ENCODE measurements at places on chromosomes 13 and 19.

- DNase-seq: no peak
Observed at GRCh38 chr13:46289260-46289955, 77.7 kb downstream of the LRRC63 start.

DNA sequence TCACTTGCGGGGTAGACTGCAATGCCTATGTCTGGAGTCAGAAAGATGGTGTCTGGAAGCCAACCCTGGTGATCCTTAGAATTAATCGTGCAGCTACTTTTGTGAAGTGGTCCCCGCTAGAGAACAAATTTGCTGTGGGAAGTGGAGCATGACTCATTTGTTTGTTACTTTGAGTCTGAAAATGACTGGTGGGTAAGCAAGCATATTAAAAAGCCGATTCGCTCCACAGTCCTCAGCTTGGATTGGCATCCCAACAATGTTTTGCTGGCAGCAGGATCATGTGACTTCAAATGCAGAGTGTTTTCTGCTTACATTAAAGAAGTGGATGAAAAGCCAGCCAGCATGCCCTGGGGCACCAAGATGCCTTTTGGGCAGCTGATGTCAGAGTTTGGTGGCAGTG, 9.5 kb upstream of the ERVV-1 start:
- no peak for DNase-seq

DNA sequence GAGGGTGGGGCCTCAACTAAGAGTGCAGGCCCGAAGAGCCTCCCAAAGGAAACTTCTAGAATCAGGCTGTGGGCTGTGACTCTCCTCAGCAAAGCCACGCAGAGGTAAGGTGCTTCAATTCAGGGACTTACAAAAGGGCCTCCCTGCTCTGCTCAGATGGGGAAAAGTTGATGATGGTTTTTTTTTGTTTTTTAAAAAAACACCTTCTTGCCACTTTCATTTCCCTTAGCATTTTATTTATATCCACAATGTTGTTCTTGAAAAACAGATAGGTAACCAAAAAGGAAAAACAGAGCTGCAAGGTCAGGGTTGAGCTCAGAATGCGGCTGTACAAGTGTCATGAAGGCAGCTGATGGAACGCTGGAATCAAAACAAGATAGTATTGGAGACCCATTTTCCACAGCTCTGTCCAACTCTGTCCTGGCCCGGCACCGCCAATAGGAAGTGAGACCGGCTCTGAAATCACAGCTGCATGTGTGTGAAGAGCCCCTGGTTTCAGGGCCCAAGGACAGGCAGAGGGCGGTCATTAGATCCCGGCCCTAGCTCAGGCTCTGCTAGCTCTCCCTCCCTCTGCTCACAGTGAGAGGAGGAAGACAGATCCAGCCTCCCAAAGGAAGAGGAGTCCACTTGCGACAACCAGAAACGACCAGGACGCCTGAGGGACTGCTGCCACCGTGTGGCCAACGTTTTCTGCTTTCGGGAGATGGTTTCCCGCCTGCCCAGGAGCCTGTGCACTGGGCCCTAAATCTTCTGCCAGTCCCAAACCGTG, 58.3 kb downstream of the KLF2 start:
- DNase-seq: peak; percentile 94

DNA sequence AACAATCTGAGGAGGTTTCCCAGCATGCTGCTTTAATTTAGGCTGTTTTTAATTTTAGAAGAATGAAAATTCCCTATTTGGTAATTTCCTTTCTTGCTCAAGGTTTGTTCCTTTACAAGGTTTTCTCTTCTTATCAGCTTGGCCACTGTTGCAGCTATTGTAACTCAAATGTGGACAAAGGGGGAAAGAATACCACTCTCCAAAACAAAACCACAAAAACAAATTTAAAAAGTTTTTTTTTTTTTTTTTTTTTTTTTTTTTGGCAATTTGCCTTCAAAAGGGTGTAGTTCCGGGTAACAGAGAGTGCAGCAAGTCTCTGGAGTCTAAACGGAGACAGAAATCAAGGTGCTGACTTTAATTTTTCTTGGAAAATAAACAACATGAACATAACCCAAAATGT, 306.4 kb upstream of the ARGLU1 start:
- no peak for DNase-seq

- no peak for DNase-seq
Observed at GRCh38 chr19:34471906-34472700, 9.5 kb upstream of the WTIP start.

DNA sequence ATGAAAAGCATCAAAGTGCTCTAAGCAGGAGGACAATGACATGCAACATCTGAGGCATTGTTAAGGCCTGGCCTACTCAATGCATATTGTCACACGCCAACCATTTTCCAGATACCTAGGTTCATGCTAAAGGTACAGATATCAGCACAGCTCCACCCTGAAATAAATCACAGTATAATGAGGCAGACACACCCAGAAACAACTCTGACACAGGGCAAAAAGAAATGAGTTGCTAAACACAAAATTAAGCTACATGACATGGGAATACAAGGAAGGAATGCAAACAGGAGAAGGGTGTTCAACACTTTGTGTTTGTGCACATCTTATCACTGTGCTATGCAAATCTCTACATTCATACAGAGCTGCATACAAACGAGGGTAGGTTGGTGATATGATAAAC, 86.5 kb downstream of the EPSTI1 start:
- no peak for DNase-seq

GRCh38 chr13:113959198-113959597, 14.7 kb downstream of the C13orf46 start:
- no peak for DNase-seq

GRCh38 chr13:98216711-98217285, 39.7 kb upstream of the RNF113B start:
- no peak for DNase-seq

- DNase-seq: no peak
Observed at GRCh38 chr19:38784224-38784623, 4.8 kb upstream of the LGALS7B start.

DNA sequence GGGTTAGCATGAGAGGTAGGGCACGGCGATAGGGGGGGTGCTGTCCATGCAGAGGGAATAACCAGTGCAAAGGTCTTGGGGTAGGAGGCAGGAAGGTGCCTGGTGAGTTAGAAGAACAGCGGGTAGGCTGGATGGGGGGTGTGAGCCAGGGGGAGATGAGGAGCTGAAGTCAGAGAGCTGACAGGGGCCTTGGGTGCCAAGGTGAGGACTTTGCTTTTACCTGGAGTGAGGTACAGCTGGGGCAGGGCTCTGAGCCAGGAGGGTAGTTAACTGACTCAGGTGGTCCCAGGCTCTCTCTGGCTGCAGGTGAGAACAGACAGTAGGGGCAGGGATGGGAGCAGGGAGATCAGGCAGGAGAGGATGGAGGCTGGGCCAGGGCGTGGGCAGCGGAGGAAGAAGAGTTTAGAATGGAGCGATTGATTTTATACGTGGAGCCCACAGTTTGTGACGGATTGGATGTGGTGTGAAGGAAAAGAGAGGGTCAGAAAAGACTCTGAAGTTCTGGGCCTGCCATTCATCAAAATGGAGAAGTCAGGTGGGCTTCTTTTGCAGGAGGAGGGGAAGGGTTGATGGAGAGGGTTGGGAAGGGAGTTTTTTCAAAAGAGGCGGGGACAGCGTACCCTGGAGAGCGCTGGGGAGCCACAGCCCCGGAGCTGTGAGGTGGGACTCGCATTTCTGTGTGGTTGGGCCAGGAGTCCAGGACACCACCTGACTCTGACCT, 1.2 kb upstream of the GRAMD1A start:
- no peak for DNase-seq

- DNase-seq: no peak
Observed at GRCh38 chr13:26742691-26743358, 17.8 kb downstream of the GPR12 start.

DNA sequence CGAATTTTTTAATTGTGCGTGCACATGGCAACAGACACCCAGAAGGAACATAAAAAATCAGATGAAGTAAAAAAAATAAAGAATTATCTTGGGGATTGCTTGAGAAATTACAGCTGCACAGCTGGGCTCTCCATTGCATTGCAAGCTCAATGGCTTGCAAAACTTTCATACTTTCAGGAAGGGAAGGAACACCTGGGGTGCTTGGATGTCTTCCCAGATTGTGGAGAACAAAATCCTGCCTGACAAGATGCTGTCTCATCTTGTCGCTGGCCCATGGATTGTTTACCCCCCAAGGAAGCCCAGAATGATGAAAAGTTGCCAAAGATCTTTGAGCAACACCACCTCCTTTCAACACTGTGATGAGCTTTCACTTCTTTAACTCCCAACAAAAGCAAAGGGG, 11.0 kb upstream of the CASP14 start:
- DNase-seq: peak; percentile 84

- peak; percentile 55 for DNase-seq
Observed at GRCh38 chr13:98171900-98172589, 5.0 kb downstream of the RNF113B start.

- DNase-seq: no peak
Observed at GRCh38 chr13:46543287-46543686, 9.7 kb upstream of the LRCH1 start.

DNA sequence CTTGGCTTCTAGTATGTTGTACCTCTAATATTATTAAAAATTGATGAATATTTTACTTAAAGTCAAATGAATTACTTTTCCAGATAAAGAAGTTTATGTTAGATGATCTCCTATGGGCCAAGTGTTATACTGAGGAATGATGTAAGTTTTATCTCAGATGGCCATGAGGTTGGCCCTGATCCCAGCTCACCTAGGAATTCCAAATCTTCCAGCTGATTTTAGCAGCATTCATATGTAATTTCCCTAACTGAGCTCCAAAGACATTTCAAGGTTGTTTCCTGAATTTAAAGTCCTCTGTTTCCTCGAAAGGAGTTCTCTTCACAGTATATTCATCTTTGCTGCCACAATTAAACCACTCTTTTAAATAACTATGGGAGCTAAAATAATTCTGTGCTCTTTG, 1670.4 kb upstream of the SPRY2 start:
- no peak for DNase-seq

- DNase-seq: no peak
Observed at GRCh38 chr19:9799162-9799561, 19.7 kb downstream of the FBXL12 start.

DNA sequence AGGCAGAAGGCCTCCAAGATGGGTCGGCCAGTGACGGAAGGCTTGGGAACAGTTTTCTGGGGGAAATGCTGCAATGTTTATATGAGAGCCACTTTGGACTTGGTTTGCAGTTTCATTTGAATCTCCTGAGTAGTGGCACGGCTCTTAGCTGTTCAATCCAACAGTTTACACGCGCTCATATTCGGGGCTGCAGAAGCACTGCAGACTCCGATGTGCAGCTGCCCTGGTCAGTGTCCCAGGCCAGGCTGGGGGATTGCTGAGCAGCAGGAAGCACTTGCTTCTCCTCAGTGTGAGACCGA, 31.7 kb downstream of the CEBPG start:
- no peak for DNase-seq

GRCh38 chr13:88627071-88627470, 955.9 kb downstream of the SLITRK5 start:
- no peak for DNase-seq

DNA sequence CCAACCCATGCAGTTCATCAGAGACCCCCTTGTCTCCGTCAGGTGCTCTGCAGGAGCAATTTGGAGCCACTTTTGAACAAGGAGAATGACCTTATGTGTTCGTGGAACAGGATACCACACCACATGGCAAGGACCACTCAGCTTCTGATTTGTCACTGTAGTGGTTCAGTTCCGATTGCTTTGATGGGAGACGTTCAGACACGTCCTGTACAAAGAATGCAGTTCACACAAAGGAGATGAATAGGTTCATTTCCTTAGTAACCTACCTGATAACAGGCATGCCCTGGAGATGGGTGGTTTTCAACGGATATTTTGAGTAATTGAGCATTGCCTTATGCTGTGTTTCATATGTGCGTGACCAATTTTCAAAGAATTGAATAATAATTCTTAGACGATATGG, 17.2 kb downstream of the FGF9 start:
- DNase-seq: no peak

GRCh38 chr13:41562083-41562482, 104.7 kb downstream of the RGCC start:
- peak; percentile 93 for DNase-seq

GRCh38 chr13:100811024-100811865, 136.7 kb upstream of the TMTC4 start:
- no peak for DNase-seq

- no peak for DNase-seq
Observed at GRCh38 chr13:57673197-57673596, 41.7 kb downstream of the PCDH17 start.

DNA sequence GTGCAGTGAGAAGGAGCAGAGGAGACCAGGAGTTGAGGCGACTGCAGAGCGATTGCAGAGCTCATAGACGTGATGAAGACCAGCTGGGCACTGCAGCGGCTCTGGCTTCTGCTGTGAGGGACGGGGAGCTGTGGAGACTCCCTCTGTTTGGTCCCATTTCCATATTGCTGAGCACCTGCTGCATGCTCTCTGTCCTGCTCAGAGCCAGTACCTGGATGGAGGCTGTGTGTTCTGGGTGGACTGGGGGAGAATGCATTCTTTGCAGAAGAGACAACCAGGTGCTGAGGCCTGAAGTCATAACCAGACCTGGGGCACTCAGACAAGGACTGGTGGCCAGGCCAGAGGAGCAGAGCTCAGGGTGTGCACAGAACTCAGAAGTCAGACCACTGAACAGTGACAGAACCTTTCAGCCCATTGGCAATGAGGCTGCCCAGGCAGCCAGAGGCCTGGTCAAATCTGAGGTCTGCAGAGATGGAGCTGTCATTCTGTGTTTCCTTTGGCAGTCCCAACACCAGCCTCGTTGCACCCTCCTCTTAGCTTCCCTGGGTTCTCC, 1.3 kb upstream of the A1BG start:
- no peak for DNase-seq

- DNase-seq: no peak
Observed at GRCh38 chr13:46318986-46319385, 68.1 kb downstream of the RUBCNL start.

GRCh38 chr13:113437408-113438010, 15.8 kb downstream of the ADPRHL1 start:
- peak; percentile 20 for DNase-seq

GRCh38 chr19:31761281-31761913, 412.2 kb upstream of the TSHZ3 start:
- no peak for DNase-seq

DNA sequence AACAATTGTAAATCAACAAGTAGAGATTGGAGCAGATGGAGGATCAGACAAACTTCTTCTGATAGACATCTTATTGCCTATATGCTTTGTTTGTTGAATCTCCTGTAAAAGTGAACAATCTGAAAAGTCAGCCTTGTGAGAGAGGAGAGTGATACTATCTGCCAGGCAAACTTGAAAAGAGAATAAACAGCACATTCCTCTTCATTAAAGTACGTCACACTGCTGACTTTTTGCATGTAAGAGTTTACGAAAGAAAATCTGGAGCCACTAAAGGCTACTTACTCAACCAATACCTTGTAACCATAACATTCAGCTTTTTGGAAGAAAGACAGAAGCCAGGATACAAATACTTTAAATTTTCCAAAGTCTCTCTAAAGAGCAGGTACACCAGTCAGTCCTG, 42.5 kb downstream of the EDNRB start:
- no peak for DNase-seq

DNA sequence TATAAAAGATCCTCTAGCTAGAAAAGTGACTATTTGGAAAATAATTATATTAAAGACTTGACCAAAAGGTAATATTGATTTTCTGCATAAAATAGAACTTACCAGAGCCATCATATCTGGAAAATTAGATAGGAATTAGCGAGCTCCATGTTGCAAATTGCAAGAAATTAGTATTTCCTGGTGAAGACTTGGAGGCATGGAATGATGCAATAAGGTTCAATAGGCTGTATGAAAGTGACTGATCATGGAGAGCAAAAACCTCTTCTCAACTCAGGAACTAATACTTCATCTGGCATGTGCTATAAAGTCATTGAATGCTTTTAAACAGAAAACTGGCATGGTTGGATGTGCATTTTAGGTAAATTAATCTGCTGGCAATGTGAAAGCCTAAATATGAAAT, 66.3 kb upstream of the UFM1 start:
- DNase-seq: no peak

Measured in femur (tissue), 1 donor.